ENCODE measurements at places on chromosomes 2 and 18.

- no peak for DNase-seq
These were observed 325.6 kb upstream of the TRIB2 start for GRCh38 chr2:12391116-12391515.

DNA sequence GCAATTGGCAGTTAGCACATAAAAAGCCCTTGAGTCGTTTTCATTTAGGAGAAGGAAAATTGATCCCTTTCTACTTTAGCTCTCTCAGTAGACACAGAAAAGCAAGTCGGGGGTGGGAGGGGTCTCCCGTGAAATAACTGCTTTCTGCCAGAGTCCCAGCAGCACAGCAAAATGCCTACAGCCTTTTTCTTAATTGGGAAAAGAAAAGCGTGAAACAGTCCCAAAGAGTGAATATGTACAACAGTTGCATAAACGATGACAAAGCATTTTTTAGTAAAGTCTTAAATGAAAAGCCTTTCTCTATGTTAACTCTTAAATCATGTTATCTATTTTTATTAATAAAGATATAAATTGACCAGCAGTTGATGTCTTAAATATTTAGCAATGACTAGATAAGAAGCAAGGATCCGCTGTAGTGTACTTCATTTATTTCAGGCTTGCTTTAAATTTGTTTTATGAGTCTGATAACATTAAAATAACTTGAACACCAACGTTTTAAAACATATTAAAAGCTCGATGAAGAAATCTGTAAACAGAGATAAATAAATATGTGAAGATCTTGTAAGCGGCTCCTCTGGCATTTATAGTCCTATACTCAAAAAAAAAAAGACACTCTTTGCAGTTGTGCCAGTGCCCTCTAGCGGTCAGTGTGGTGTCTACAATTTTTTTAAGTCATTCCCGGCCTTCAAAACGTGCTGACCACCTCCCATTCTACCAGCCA is 42.3 kb upstream of the ATIC start:
- DNase-seq: peak; percentile 89

DNA sequence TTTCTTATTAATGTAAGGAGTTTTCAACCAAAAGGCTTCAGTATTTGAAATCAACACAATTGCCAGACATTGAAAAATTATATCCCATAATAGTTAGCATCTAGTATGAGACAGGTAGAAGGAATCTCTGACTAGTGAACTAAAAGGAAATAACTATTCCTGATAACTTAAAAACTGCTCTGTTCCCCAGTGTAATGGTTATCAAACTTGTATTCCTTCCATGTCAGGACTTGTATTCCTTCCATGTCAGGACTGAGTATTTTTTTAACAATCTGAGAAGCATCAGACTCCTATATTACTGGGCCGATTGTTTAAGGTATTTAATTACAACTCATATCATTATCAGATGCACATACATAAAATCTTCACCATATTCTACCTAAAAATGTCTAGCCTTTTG is 238.5 kb downstream of the HNMT start:
- DNase-seq: no peak

DNA sequence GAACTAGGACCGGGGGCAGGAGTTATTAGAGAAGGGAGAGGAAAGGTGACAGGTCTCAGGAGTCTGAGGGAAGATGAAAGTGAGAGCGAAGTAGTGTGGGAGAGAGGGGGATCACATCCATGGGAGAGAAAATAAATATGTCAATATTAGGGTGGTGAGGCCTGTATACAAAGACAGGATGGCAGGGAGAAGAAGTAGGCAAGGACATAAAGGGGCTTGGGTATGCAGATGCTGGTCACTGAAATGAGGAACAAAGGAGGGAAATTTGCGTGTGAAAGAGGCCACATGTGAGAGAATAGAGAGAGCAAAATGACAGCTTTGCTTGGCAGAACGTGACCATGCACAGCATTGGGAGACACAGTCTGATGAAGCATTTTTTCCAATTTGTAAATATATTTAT is 13.6 kb downstream of the METAP1D start:
- DNase-seq: no peak

DNA sequence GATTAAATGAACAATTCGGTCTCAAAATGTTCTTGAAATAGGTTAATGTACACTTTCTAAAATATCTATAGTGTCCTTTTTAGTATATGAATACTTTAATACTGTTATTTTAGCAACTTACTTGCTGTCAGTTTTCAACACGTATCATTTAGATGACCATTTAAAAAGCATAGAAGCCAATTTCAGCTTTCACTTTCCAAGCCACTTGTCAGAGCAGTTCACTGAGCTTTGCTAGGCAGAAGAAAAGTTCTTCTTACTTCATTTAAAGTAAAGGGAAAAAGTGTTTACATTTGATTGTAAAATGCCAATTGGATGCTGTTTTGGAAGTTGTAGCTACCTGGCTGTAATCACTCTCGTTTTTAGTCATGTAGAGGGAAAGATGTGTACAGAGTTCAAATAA is 126.0 kb downstream of the KCNH7 start:
- no peak for DNase-seq

DNA sequence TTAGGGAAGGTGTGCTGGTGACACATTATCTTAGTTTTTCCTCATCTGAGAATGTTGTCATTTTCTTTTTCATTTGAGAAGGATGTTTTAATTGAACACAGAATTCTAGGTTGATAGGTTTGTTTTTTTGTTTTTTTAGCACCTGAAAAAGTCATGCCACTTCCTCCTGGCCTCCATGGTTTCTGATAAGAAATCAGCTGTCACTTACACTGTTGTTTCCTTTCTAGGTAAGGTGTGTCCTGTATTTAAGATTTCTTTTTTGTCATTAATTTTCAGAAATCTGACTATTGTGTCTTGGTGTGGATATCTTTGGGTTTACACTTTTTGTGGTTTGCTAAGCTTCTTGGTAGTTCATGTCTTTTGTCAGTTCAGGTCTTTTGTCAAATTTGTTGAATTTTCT is 99.3 kb downstream of the ROCK1 start:
- DNase-seq: no peak

Data from astrocyte of the hippocampus (primary cell).